Stimulated activated CD8-positive, alpha-beta memory T cell treated with anti-CD3 and anti-CD28 coated beads, Interleukin-4, amount 100 ng/mL, for 1 hour (primary cell): ENCODE measurements at places on chromosomes 6 and 20.

DNA sequence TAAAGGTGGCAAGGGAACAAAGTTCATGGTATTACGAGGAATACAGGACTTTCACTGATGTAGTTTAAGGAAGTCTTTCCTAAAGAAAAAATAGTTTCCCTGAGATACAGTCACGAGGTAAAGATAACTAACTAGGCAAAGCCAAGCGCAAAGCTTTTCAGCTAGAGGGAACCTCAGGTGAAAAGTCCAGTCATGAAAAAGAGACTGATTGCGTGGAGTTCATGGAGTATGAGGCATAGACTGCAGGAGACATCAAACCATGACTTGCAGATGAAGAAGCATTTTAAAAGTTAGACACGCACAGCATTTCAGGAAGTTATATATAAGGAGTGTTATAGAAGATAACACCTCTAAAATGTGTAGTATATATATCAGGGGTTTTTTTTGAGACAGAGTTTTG, 205.6 kb upstream of the ZNF184 start:
- DNase-seq: no peak

- DNase-seq: no peak
These were observed 11.0 kb downstream of the POU3F2 start for GRCh38 chr6:98845211-98846020.

DNA sequence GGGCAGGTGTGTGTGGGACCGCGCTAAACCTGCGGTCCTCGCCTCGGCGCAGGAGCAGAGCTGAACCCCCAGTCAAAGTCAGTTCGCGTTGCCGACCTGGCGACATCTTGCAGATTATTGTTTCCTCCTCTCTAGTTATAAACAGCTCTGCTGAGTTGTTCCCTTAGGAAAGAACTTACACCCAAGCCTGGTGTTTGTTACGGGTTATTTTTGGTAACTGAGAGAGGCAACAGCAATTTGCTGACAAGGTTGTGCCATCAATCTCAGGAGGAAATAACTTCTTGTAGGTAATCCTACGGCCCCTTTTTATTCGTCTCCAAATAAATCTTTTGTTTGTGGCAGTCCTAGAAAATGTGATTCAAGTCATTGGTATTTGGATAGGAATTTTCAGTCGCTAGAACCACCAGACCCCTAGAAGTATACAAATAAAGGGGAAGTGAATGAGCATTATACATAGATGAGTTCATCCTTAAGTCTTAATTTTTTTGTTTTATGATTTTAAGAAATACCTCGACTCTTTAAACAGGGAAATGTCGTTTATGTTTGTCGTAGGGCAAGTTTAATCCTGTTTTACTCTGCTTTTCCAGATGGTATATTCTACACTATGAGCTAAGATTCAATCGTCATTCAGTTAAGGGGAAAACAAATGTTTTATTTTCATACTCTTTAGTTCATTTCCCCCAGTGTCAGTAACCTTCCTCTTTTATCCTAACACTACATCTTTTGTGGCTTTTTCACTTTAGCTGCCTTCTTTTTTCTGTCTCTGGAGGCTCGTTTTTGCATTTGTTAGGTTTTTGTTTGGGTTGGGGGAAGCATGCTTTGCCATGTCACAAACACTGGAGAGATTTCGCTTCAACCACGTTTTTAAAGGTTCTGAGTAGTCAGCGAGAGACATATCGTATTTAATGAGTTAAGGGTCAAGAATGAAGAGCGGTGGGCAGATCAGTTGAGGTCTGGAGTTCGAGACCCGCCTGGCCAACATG, 1.2 kb downstream of the PM20D2 start:
- DNase-seq: no peak

DNA sequence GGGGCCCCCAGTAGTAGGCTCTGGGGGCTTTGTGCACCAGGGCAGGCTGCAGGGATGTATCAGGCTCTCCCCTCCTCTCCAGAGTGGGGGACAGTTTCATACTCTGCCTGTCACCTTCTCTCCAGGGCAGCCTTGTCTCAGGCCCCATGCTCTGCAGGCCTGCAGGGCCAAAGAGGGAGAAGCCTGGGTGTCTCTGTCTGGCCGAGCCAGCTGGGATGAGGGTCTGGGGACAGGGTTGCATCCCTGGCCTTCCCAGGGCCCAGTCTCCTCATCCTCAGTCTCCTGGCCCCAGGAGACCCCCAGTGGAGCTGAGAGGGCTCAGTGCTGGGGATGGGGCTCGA, 14.8 kb upstream of the IP6K3 start:
- no peak for DNase-seq

GRCh38 chr20:32465092-32465900, 107.2 kb downstream of the ASXL1 start:
- DNase-seq: no peak

DNA sequence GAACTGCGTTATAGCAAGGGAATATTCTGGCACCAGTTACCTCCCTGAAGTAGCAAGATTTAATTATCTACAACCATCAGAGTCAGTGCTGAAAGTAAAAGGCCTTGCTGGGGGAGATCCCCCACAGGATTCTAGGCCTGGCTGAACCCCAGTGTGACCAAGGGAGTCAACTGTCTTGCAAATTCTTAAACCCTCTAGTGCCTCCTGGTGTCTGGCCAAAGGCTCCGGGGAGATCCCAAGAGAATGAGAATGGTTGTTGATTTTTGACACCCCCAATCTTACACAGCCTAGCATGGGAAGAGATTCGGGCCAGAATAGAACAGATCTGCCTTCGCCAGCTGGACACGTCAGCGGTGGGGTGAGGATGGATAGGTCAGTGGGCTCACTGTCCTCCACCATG, 179.4 kb downstream of the ERMARD start:
- no peak for DNase-seq

GRCh38 chr6:885051-885590, 192.2 kb upstream of the EXOC2 start:
- DNase-seq: no peak

DNA sequence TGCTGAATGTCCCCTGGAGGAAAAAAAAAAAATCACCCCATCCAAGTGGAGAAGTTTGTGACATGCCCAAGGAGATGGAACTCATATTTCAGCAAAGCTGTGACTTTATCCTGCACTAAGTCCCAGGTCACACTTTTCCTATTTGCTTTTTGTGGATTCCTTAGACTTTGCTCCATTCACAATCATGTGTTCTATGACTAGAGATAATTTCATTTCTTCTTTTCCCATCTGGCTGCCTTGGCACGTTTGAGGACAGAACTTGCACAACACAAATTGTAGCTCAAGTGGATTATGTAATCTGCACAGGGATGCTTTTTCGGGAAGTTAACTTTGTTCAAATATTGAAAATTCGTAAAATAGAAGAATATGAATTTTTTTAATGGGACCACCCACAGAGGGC, 100.7 kb upstream of the PTPN1 start:
- no peak for DNase-seq

DNA sequence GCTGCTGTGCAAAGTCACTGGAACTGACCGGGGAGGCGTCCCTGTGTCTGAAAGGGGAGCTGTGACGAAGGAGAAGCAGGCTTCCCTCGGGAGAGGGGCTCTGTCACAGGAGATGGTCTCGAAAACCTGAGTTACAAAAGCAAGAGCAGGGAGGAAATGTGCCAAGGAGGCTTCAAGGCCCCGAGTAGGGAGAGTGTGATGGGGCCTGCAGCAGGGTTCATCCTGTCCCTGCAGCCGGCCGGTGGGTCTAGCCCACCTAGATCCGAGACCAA, 16.7 kb downstream of the DYNLT1 start:
- DNase-seq: no peak

DNA sequence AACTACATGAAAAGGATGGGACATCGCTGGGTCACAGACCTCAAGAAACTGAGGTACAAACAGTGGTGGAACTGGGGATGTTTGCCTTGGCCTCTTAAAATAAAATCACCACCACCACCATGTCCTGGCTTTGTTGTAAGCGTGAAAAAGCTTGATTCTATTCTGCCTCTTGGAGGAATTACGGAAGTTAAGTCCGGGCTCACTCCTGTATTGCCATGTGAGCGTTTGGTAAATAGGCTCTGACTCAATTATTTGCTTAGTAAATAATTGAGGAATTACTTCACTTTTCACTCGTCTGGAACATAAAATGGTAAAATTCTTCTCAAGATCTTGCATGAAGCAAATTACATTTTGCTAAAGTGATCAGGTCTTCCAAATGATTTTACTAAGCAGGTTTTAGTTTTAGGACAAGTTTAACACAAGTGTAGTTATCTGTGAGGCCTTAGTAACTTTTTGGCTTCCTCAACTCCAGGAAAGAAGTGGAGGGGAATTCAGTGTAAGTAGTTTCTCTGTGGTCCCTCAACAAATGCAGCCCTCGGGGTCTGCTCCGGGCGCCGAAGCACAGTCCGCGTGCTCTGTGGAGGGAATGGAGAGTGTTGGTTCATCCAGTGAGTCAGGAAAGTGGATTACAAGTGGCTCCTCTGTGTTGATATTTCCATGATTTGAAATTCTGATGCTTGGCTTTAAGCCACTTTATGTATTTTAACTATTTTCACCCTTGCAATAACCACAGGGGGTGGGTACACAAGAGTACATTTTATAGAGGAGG, 23.8 kb downstream of the IYD start:
- DNase-seq: no peak

- DNase-seq: no peak
These were observed 57.7 kb downstream of the FAM229B start for GRCh38 chr6:112145080-112145573.

DNA sequence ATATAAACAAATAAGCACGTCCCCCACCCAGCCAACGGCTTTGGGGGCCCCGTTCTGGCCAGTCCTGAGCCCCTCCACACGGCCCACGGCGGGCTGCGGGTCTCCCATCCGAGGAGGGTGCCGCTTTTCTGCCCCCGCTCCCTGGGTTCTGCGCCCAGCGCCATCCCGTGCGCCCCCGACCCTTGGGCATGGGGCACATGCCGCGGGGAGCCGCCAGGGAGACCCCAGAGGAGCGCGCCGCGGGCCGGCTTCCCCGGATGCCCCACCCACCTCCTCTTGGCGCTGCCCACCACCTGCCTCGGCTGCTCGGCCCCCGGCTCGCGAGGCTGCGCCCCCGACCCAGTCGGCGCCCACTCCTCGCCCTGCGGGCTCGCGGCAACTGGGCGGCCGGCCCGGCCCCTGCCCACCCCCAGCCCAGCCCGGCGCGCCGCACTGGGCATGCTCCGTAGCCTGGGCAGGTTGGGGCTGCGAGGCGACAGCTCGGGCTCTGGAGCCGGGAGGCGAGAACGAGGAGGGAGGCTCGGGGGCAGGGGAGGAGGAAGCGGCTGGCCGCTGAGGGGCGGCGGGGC, 570 bp upstream of the PLCB4 start:
- DNase-seq: no peak

- DNase-seq: no peak
These were observed 4.8 kb upstream of the MOCS1 start for GRCh38 chr6:39938773-39939654.

- no peak for DNase-seq
These were observed 411.0 kb downstream of the C6orf118 start for GRCh38 chr6:164898412-164898811.

GRCh38 chr6:162887981-162888689, 160.4 kb downstream of the PACRG start:
- no peak for DNase-seq

DNA sequence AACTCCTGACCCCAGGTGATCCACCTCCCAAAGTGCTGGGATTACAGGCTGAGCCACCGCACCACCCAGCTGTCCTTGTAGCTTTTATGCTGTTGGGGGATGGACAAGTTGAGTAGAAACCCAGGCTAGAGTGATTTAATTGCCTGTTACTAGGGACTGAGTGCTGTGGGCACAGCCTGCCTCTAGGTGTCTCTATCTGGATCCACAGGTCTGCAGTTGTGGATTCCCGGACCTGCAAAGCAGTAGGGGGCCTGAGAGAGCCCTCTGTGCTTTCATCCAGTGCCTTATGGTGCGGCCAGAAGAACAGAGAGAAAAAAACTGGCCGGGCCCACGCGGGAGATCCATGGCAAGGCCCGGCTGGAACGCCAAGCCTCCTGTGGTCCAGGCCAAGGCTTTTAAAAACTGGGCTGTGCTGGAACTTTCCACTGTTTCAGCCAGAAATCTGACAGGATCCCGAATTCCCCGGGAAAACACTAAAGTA, 5.2 kb downstream of the SIRPA start:
- DNase-seq: no peak

DNA sequence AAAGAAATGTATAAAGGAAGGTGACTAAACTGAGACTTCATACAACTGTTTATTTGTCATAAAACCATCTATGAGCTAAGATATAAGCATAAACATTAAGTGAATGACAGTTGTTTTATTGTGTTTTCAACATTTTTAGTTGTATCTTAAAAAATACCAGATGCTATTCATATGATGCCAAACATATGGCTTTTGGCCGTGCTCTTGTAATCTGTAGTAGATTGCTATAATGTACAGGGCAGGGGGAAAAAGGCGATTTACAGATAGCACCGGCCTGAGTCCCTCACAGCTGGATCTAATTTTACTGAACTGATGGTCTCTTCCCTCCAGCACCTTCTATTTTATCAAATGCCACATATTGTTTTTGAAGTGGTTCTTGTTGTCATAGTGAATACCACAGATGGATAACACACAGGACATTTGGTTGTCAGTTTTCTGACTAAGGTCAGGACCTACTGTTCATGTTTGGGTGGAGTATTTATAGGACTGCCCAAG, 48.2 kb downstream of the CENPW start:
- no peak for DNase-seq

DNA sequence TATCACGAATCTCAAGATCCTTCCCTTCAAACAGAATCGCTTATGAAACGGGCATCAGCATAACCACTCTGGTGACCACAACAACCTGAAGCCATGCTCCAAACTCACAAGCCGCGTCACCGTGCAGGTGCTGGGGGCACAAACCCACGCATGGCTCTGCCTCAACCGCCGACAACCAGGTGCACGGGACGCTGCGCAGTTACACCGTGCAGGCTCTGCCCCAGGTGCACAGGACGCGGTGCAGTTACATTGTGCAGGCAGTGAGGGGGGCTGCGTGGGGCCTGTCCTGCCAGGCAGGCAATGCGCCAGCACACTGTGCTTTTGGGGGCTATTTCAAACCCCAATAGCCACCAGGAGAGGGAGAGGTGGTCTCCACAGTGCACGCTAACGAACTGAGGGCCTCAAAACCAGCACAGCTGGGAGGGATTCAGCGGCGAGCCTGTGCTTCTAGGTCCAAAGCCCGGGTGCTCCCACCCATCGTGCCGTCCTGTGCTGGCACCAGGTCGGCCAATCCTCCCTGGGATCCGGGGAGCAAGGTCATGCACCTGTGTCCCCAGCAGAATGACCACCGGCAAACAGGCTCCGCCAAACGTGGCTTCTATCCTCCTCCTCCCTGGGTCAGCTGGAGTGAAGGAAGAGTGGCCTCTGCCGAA, 35.8 kb downstream of the ZBTB46 start:
- no peak for DNase-seq

GRCh38 chr20:58483470-58483869, 31.7 kb downstream of the APCDD1L start:
- no peak for DNase-seq

- DNase-seq: no peak
These were observed 1.2 kb downstream of the ZNF335 start for GRCh38 chr20:45970646-45971424.
